G401 (cell line): ENCODE measurements at places on chromosomes 3 and 15. TPM values are rescaled to one million over a fixed set of nuclear protein-coding genes. Genes with fewer than 3 reads are reported as not detected.

Gene RPL32
- 2,015 and 2,172 TPM in 2 replicates for total RNA-seq

Gene ZNF620
- total RNA-seq = 5.4 and 10.0 TPM in 2 replicates

GRCh38 chr15:78727561-78727960, 83.7 kb downstream of the ADAMTS7 start:
- no peak for DNase-seq

- no peak for DNase-seq
These were observed 6.1 kb downstream of the TBC1D21 start for GRCh38 chr15:73879426-73879825.

GRCh38 chr15:100913961-100914360, 5.2 kb upstream of the LRRK1 start:
- DNase-seq = no peak

- DNase-seq = peak; percentile 41
These were observed 48.7 kb upstream of the RYK start for GRCh38 chr3:134299185-134299887.

DNA sequence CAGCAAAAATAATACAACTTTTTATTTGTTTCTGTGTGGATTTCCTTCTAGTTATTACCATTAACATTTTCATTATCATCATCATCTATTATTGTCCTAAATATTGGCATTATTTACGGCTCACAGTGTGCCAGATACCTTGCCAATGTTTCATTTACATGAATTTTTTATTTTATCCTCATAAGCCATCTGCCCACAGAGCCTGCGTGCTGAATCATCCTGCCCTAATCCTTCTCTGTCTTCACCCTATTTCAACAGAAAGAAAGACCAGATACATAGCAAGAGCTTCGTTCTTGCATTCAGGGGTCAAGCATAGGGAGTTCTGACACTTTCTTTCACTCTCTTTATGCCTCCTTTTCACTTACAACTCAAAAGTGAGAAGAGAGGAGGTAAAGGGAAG, 82.0 kb downstream of the KCNMB2 start:
- DNase-seq = no peak
